T-cell (primary cell): ENCODE measurements at places on chromosomes 4 and X.

- no peak for DNase-seq
Measured at GRCh38 chr4:120158841-120159463, 92.3 kb upstream of the MAD2L1 start.

DNA sequence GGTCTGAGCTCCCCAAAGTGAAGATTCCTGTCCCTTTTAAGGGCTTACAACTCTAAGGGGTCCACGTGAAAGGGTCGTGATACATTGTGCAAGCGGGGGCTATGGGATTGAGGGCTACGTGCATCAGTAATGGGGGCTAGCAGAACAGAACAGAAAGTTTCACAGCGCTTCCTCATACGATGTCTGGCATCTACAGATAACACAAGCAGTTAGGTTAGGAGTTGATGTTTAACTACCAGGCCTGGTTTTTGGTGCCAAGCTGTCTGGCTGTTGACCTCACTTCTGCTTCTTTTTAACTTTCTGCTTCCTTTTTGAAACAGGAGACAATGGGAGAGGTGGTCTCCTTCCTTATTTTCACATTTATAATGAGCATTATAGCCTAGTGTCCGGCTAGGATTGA lies 368.6 kb upstream of the CXorf51A start:
- DNase-seq, result no peak

DNA sequence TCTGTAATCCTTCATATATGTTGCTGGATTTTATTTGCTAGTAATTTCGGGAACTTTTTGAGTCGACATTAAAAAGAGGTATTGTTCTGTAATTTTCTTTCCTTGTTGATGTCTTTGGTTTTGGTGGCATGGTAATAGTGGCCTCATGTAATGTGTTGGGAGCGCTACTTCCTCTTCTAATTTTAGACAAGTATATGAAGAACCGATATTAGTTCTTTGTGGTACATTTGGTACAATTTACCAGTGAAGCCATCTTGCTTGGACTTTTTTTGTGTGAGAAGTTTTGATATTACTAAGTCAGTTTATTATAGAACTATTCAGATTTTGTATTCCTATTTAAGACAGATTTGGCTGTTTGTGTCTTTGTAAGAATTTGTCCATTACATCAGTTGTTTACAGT lies 669.2 kb upstream of the AADAT start:
- no peak for DNase-seq

DNA sequence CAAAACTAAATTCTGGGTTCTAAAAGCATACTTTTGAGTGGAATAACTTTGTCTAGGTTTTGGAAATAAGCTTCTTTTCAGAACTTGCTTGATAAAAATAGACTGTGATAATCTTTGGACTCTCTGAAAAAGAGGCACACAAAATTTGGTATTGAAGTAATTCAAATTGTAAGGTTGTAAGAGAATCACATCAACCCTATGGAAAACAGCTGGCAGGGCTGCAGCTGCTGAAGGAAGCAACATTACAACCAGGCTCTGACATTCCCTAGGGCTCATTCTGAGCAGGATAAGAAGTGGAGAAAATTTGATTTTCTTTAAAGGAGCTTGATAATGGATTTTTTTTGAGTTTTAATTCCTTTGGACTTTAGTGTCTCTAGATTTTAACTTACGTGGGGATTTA lies 147.6 kb downstream of the FSTL5 start:
- DNase-seq, result no peak

- DNase-seq, result no peak
Measured at GRCh38 chr4:156378033-156378665, 424.5 kb upstream of the CTSO start.

DNA sequence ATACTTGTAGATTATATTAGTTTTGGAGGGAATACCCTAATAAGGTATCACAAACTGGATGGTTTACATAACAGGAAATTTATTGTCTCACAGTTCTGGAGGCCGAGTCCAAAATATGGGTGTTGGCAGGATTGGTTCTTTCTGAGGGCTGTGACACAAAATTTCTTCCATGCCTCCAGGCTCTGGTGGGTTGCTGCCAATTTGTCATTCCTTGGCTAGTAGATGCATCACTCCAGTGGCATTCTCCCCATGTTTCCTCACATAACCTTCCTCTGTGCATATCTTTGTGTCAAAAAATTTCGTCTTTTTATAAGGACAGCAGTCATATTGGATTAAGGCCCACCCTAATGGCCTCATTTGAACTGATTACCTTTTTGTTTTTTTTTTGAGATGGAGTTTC lies 49.3 kb downstream of the APELA start:
- DNase-seq, result no peak

DNA sequence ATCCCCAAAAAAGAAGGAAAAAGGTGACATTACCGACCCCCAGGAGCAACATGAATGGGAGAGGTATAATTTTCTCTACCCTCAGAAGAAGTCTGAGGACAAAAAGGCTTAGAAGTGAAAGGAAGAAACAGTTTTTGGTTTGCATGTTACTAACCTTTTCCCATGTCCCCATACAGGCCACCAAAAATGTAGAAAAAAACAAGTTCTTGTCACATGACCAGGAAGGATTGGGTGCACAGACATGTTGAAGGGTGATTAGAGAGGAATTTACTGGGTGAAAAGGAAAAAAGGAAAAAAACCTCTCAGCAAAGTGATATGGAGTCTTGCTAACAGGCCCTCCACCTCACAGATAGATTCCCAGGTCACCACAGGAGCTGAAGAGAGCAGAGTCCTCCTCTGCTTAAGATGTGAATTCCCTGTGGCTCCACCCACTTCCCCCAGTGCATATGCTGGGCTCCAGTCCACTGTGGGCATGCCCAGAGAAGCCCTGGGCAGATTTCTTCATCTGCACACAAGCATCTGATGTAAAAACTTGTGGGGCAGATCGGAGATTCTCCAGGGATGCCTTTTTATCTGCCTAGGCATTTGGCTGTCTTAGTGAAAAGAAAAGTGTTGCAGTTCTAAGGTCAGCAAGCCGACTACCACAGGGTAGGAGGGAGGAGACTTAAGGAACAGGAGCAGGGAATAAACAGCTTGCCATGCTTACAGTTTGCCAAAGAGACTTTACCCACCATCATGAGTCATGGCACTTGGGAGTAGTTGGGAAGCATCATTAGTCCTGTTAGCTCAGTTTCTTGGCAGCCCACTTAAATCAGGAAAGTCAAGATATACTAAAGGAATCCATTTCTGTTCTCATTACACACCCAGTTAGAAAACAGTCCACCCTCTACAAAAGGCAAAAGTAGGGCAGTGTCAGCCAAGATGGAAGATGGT lies 25.0 kb upstream of the PASD1 start:
- DNase-seq, result no peak

- no peak for DNase-seq
Measured at GRCh38 chr4:60890743-60891142, 309.4 kb upstream of the ADGRL3 start.

GRCh38 chr4:123893011-123893981 lies 496.7 kb downstream of the SPRY1 start:
- no peak for DNase-seq

- no peak for DNase-seq
Measured at GRCh38 chr4:23060776-23061175, 368.0 kb downstream of the GBA3 start.

- DNase-seq, result no peak
Measured at GRCh38 chr4:7900334-7900909, 39.2 kb downstream of the AFAP1 start.

DNA sequence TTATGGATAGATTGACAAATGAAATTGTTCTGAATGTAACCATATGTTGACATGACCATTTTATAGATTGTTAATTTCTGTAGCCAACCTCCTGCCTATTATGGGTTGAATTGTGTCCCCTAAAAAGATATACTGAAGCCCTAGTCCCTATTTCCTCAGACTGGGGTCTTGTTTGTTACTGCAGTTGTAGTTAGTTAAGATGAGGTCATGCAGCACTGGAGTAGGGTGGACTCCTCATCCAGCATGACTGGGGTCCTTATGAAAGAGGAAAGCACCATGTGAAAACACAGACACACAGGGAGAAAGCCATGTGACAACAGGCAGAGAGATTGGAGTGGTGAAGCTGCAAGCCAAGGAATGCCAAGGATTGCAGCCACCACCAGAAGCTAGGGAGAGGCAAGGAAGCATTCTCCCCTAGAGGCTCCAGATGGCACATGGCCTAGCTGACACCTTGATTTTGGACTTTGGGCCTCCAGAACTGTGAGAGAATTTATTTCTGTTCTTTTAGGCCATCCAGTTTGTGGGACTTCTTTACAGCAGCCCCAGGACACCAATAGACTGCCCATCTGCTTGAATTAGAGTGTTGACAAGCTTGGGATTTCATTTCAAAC lies 14.0 kb downstream of the MTM1 start:
- DNase-seq, result no peak

- DNase-seq, result no peak
Measured at GRCh38 chrX:133601116-133601515, 185.8 kb upstream of the GPC4 start.
